Fibroblast of villous mesenchyme (primary cell): ENCODE measurements at places on chromosomes 3 and 15. TPM values are rescaled to one million over a fixed set of nuclear protein-coding genes. Genes with fewer than 3 reads are reported as not detected.
A peak's percentile ranks its signal among the peaks of the same experiment; 100 is the strongest.

The EBLN2 gene
- total RNA-seq = 4.8 and 8.6 TPM in 2 replicates

GRCh38 chr15:22863356-22863755 is 24.9 kb downstream of the NIPA2 start:
- DNase-seq = no peak

DNA sequence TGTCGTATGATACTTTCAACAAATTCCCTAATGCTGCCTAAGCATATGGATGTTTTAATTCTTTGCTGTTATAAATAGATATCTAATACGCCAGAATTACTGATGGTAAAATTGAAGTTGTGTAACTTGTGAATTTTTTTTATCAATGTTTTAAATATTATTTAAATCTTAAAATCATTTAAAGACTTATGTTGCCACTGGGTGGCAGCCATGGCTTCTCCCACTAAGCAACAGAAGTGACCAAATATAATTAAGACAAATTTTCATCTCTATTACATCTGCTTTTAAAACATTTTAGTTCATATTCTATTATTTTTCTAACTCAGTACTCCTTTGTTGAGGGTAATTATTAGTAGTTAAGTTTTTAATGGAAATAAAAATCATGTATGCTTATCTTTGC is 8.1 kb upstream of the IL20RB start:
- peak; percentile 44 for DNase-seq

The PYGO1 gene
- 9.0 and 12.5 TPM in 2 replicates for total RNA-seq

DNA sequence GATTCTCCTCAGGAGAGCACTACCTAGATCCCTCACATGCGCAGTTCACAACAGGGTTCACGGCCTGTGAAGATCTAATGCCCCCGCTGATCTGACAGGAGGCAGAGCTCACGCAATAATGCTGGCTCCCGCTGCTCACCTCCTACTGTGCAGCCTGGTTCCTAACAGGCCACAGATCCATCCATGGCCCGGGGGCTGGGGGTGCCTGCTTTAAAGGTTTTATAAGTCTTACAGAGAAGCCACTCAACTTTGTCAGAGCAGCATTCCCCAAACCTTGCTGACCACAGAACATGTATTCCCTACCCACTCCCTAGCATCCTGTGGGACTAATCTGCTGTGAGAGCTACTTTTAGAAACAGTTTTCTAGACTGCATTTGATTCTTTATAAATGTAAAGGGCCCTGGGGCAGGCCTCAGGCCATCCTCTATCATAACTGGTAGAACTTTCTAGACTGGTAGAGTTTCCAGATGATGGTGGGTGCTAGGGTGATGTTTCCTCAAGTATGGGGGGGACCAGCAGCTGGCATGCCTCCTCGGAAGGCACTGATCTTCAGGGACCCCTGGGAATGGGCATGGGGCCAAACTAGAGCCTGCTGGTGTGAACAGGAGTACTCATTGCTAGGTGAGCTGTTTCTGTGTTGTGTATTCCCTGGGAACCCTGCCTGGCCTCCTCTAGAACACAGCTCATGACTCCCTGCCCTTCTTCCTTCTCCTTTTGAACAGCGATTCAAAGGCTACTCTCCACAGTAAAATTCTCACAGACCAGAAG is 25.7 kb upstream of the RAD18 start:
- no peak for DNase-seq

The PPM1L gene
- total RNA-seq = 0.86 and 0.97 TPM in 2 replicates

The OXTR gene
- total RNA-seq = 75.4 and 310 TPM in 2 replicates

DNA sequence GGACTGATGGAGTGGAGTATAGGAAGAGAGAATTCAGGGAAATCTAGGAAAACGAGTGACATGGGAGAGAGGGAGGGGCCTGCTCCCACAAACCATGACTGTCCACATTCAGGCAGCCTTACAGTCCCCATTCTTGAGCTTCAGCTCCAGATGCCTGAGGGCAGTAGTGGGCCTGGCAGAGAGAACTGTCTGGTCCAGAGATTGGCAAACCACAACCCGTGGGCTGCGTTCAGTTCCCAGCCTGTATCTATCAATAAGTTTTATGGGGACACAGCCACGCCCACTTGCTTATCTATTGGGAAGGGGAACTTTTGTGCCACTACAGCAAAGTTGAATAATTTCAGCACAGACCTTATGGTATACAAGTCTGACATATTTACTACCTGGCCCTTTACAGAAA is 63.8 kb downstream of the SLCO2A1 start:
- no peak for DNase-seq

GRCh38 chr3:142801746-142802145 is 77.9 kb downstream of the TRPC1 start:
- no peak for DNase-seq

DNA sequence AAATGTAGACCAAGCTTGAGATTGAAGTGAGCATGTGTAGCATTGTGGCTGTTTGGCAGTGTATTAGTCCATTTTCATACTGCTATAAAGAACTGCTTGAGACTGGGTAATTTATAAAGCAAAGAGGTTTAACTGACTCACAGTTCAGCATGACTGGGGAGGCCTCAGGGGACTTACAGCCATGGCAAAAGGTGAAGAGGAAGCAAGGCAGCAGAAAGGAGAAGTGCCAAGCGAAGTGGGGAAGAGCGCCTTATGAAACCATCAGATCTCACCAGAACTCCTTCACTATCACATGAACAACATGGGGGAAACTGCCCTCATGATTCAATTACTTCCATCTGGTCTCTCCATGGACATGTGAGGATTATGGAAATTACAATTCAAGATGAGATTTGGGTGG is 8.6 kb upstream of the CERS3 start:
- no peak for DNase-seq
